ENCODE measurements at places on chromosomes 1 and 21.

DNA sequence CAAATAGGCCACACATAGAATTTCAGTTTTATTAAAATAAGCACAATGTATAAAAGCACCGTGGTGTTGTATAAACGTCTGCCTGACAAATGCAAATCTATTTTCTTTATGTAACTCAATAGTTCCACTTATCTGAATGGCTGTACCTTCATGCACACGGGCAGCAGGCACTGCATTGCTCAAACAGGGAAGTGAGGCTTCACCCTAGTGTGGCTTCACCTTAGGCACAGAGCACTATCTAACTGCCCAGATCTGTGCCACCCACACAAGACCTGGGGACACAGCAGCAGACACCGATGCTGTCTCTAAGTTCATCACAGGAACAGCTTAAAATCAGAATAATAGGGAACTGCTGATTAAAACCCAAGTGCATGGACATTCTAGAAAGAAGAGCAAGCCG lies 6.0 kb upstream of the KNCN start:
- no peak for DNase-seq

DNA sequence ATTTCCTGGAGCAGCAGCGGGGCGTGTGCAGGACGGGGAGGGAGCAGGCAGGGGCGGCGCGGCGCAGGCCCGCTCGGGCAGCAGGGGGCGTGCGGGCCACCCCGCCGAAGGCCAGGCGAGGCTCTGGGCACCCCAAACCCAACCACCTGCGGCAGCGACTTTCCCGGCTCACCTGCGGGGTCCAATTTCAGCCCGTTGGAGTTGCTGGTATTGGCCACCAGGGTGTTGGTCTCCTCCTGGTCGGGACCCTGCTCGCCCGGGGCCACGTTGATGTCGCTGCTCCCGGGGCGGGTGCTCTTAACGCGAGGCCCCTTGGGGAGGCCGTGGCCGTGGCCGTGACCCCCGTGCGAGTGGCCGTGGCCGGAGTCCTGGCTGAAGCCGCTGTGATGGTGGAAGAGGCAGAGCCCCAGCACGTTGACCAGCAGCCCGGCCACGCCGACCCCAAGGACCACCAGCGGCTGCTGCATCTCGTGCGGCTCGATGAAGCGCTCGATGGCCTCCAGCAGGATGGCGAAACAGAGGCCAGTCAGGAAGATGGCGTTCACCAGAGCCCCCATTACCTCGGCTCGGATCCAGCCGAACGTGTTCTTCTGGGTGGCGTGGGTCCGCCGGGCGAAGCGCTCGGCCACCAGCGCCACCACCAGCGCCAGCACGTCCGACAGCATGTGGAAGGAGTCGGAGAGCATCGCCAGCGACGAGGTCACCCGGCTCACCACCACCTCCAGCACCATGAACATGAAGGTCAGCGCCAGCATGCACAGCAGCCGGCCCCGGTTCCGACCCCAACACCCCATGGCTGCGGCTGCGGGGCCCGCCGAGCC lies 932 bp downstream of the SLC30A1 start:
- peak; percentile 66 for DNase-seq

DNA sequence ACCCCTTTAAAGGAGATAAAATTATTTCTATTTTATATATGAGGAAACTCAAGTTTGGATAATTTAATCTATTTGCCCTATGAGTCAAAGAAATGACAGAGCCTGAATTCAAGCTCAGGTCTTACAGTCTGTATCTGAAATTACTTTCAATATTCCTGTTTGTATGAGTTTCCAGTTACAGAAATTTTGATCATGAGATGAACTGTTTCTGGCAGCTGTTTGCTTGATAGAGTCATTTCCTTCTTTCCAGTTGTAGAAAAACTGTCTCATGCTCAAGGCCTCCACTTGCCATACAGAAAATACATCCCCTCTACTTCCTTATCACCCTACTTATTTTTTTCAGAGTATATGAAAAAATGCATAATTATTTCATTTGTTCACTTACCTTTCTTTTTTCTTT lies 87.6 kb downstream of the PTPRC start:
- DNase-seq: peak; percentile 64

GRCh38 chr1:35507947-35508346 lies 49.3 kb downstream of the KIAA0319L start:
- DNase-seq: no peak

DNA sequence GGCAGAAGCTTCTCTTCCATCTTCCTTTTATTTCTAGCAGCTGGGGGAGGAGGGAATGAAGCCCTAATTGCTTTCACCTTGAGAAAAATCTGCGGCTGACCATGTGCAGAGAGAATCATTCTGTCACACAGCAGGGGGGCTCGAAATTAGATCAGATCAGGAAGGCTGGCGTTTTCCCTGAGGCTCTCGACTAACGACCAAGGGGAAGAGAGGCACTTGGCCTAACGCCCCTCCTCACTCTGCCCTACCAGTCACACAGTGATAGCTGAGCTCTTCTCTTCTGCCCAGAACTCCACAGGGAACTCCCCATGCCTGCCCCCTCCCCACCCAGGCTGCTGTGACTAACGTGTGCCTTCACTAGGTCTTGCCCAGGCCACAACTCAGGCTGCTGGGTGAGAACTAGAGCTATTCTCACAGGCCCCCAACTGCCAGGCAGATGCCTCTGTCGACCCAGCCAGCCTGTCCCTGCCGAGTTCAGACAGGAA lies 26.5 kb upstream of the KHDRBS1 start:
- DNase-seq: no peak

DNA sequence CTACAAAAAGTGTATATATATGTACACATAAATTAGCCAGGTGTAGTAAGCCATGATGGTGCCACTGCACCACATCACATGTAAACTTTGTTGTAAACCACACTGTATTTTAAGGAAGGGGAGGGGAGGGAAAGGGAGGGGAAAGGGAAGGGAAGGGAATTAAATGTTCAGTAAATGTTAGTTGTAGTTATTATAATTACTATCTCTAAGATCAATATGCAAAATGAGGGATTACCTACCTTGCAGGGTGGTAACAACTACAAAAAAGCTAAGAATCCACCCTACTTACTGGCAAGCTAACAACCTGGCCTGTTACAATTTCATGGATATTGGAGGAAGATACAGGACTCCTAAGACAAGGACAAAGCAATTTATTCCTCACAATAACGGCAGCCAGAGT lies 17.7 kb downstream of the FAF1 start:
- no peak for DNase-seq

DNA sequence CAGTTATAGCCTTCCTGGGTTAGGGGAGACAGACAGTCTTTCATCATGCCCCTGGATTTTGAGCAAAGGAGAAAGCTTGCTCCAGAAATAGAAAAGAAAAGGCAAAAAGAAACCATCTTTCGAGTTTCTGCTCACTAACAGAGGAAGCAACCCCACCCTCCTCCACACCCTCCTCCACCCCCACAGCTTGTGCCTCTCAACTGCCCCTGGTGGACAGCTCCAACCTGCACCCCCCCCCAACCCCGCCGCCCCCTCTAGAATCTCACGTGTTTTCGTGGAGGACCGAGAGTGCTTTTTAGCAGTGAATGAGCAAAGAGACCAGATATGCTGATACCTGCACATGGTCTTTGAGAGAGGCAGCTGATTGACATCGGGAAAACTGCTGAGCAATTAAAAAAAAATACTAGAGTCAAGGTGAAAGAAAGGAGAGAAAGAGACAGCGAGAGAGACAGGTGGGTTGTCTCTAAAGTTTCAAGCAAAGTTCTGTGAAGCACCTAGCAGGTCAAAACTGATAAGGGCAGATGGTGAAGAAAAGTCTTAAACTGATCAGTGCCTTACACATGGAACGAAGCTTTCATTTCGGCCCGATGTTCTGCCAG lies 358.3 kb downstream of the KIF26B start:
- peak; percentile 16 for DNase-seq

DNA sequence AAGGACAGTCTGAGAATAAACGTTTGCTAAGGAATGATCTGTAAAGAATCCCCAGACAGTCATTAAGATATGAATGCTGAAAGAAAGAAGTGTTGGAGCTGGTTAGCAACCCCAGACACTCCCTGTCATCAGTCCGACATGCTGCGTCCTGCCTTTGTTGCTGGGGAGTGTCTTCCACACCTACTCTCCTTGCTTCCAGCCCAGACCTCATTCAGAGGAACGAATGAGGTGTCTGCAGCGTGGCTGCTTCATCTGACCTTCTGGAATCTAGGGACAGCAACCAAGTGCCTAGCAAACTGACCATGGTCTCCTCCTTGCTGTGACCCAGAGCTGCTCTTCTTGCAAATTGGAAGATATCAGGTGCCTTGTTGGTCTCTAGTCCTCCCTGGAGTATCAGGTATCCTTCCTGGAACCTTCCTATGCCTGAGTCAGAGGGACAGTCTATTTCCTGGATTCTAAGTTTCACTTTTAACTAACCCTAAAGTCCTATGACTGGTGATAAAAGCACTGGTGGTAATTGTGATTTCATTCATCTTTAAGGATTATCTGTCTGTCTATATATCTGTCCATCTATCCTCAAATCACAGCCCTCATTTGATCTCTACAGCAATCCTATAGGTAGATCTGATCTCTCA lies 45.3 kb downstream of the NFASC start:
- no peak for DNase-seq

DNA sequence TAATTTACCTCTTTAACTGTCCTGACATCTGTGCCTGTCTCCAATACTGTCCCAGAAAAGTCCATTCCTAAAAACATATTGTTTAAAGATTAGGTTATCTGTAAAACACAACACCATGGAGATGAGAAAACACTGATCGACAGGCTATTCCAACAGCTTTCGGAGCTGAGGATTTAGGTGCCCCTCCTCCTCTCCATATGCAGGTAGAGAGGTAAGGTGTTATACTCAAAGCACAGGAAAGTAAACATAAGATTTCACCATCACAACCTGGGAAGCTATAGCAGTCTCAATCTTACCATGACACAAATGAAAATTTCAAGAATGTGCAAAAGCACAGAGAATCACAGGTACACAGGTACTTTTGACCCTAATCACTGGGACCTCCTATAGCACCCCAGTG lies 60.9 kb upstream of the RASAL2 start:
- DNase-seq: no peak

Measured in cardiac fibroblast (primary cell).